ENCODE measurements at places on chromosomes 4 and X.

GRCh38 chr4:28772066-28772465 is 1911.4 kb downstream of the STIM2 start:
- DNase-seq: no peak

DNA sequence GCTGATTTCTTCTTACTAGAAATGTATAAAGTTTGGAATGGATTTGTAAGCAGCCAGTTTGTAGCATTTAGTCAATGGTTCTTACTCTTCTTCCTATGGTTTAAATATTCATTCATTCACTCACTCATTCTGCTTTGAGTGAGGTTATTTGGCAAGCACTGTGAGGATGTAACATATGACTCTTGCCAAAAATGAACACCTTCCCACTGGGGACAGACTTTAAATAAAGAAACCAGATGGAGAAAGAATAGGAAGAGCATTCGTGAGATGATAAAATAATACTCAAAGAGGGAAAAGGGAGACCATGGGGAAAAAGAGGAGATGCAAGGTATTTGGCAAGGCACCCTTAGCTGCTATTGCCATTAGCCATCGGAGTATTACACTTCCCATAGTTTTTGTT is 586.1 kb downstream of the ADGRL3 start:
- no peak for DNase-seq

DNA sequence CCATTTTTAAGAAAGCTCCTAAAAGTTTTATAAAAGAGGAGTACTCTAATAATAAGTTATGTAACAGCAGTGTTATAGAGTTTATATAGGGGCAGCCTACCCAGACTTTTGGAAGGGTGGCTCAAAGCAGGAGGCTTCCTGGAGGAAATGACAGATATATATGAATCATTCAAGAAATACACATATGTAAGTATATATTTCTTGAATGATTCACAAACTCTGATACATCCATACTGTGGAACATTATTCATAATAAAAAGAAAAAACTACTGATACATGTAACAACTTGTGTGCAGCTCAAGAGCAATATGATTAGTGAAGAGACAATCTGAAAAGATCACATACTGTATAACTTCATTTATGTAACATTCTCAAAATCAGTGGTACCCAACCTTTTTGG is 166.2 kb downstream of the WDFY3 start:
- no peak for DNase-seq

- no peak for DNase-seq
These were observed 7.4 kb downstream of the APOO start for GRCh38 chrX:23900220-23900797.

DNA sequence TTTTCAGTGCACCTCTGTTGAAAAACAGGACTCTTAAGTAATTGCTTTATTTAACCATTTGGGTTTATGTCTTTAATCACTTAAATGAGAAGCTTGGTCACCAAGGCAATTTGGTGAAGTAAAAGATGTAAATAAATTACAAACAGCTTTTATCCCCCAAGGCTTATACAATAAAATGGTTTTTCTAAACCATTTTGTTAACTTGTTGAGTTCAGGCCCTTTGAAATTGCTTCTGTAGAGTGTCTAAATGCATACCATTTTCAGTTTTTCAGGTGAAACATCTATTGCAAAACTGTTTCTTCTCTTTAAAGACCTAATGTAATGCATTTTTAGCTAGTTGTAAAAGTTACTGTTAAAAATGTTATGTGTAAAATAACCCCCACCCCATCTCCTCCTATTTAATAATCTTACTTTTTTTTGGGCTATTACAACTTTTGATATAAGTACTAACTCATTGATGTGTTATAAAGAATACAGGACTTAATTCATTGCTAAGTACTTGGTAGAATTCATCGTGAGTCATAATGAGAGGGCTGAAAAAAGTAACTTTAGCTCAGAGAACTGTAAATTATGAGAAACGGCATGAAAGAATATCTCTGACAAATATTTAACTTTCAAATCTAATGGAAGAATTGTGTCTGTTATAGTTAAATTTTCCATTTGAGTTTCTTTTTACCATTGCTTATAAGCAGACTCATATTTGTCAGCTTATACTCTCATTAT is 4.5 kb downstream of the RAPGEF2 start:
- no peak for DNase-seq

- DNase-seq: no peak
These were observed 1108.1 kb downstream of the PCDH19 start for GRCh38 chrX:99301990-99302389.

- DNase-seq: no peak
These were observed 50.4 kb downstream of the DCTD start for GRCh38 chr4:182866746-182867145.

DNA sequence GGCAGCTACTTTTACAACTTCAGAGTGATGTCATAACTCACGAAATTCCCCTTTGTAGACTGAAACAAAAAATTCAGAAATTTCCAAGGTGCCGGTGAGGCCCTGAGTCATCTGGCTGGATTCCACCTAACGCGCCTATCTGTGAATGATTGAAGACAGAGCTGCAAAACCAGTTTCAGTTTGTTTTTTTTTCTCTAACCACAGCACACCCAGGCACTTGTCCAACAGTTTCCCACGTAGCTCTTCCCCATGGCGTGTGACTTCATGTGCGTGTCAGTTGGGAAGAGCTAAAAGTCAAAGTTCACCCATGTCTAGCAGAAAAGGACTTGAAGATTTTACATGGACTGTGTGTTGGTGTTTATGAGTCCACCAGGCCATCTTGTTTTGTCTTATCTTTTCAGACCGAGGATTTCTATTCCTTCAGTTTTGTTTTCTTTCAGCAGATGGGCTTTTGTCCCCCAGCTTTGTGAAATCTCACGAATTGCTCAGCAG is 16.4 kb downstream of the TCEANC start:
- DNase-seq: no peak

- no peak for DNase-seq
These were observed 151.3 kb upstream of the LEF1 start for GRCh38 chr4:108320061-108320460.

GRCh38 chrX:53126377-53126776 is 32.4 kb downstream of the KANTR start:
- no peak for DNase-seq

DNA sequence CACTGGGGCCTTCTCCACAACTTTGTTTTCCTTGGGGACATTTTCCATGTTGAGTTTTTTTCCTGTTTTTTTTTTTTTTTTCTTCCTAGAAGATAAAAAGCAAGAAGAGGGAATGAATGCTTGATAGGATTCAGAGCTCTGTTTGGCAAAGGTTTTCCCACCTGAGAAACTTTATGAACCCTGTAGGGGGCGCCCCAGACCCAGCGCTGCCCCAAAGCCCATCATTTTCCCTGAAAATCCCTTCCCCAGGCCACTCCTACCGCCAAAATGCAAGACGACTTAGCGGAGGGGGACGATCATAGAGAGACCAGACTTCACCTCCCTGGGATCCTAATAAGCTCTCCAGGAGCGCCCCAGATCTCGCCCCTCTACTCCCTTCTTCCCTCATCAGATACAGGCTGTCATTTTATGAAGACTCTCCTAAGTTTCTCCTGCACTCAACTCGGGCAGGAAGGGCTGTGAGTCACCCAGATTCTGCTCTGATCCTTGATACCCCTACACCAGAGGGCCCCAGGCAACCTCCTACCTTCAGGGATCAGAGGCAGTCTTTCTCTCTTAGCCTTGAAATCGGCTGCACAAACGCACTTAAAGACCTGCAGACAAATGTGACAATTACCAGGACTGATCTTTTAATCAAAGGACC is 1.4 kb downstream of the BEX5 start:
- DNase-seq: no peak

DNA sequence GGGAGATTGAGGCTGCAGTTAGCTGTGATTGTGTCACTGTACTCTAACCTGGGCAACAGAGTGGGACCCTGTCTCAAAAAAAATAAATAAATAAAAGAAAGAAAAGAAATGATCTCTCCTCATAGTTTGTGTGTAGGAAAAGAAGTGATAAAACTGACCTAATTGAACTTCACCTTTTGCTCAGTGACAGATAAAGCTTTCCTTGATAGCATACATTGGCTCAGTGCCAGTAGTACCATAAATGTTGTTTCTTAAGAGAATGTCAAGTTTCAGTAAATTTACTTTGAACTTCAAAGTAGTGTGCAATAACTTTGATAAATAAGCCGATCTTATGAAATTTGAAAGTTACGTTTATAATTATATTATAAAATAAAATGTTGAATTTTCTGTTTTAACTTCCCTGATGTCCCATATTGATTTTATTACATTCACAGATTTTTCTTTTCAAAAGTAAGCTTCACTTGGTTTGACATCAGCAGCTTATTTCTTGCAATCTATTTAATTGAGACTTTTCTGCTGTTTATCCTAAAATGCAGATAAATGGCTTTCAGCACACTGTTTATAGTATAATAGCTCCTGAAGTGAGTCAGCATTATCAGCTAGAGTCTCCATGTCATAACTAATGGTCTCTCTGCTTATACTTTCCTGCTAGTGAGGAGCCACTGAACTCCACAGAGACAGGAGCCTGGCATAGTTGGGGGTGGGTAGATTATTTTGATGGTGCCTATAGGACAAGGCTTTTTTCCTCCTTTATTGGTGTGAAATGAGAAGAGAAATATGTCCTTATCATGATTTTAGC is 330.1 kb downstream of the BMPR1B start:
- DNase-seq: no peak

DNA sequence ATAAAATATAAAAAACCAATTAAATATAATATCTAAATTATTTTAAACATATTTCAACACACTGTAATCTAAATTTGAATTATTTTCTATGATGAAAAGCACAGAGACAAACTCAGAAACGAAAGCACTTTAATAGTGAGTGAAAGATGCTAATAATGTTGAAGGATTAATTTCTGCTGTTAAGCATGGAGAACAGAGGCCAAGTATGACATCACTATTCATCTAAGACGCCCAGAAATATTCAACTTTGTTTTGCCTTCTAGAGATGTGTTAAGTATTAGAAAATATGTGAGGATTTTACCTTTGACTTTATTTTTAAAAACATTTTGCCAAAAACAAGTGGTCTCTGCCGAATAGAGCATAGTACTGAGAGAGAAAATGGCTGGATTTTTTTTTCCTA is 19.3 kb downstream of the ARHGEF6 start:
- DNase-seq: no peak
